ENCODE measurements at places on chromosomes 3 and 15.

DNA sequence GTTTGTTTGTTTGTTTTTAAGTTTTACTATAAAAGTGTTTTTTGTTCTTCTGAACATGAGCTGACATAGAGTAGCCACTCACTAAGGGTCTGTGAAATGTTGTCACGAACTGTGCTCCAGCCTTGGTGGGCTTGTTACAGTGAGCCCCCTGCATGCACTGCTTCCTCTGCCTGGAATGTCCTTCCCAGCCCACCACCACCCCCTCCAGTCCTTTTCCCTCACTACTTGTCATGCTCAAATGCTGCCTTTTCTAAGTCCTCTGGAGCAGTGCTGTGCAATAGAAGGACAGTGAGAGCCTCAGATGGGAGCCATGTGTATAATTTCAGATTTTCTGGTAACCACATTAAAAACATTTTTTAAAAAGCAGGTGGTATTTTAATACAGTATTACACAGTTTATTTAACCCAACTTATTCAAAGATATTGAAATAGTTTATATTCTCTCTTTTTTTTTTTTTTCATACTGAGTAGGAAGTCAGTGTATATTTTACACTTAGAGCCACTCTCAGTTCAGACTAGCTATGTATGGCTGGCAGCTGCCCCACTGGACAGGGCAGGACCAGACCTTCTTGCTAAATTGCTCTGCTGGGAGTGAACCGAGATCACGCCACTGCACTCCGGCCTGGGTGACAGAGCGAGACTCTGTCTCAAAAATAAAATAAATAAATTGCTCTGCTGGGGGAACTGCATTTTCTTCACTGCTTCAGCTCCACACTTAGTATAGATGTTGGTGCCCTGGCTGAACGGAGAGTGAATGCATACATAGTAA lies 26.9 kb downstream of the MKRN2OS start:
- no peak for DNase-seq

- no peak for DNase-seq
These were observed 10.5 kb downstream of the ISG20 start for GRCh38 chr15:88649286-88649733.

- no peak for DNase-seq
These were observed 95.8 kb downstream of the TGFBR2 start for GRCh38 chr3:30702038-30702827.

- DNase-seq: no peak
These were observed 8.9 kb upstream of the CTDSPL start for GRCh38 chr3:37852771-37853170.

DNA sequence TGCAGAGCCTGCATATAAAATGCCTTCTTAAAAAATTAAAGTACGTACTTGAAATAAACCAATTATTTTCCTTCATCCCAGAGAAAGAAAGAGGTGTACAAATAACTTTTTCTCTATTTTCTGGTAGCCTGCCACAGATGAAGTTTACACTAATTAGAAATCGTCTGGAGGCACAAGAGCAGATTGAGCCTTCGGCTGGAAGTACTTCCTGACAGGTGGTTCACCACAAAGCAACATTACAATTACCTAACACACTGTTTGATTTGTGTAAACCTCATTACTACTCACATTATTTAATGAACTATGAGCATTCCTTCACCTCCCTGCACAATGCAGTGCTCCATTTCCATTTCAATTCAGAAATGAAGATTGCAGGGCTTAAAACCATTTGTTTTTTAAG lies 856.1 kb downstream of the SI start:
- DNase-seq: no peak

DNA sequence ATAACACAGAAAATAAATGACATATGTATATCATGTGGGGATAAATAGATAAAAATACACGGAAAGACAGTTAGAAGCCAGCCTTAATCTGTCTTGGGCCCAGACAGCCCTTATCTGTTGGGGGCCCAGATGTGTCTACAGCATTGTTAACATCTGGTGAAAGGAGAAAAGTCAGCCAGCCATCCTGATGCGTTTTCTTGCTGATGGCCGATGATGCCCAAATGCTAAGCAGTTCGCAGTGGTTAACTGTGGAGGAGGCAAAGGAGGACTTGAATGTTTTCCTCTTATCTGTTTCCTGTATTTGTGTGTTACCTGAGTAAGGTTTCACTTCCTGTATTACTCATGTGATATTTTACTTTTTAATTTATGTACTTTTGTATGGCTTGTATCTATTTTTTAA lies 46.2 kb downstream of the NOX5 start:
- no peak for DNase-seq

GRCh38 chr3:81198216-81198615 lies 563.2 kb downstream of the GBE1 start:
- no peak for DNase-seq

DNA sequence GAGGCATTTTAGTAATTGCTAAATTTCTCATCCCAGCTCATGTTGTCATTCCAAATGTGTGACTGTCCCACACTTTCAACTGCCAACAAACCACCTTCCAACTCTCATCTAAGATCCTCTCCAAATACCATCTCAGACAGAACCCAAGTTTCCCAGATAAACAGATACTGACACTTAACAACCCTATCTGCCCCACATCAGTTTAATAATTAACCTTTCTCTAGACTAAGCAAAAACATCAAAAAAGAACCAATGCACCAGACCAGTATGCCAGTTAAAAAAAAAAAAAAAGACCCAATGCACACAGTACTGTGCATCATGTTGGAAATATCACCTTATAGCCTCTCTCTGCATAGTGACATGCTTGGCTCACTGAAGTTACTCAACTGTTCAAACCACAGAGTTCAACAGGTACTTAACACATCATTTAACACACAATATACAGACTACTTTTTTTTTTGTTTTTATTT lies 5.5 kb downstream of the SFMBT1 start:
- no peak for DNase-seq

GRCh38 chr3:32493437-32494414 lies 8.9 kb downstream of the CMTM6 start:
- DNase-seq: no peak

GRCh38 chr3:112043621-112044201 lies 9.2 kb downstream of the TMPRSS7 start:
- DNase-seq: peak; percentile 3

DNA sequence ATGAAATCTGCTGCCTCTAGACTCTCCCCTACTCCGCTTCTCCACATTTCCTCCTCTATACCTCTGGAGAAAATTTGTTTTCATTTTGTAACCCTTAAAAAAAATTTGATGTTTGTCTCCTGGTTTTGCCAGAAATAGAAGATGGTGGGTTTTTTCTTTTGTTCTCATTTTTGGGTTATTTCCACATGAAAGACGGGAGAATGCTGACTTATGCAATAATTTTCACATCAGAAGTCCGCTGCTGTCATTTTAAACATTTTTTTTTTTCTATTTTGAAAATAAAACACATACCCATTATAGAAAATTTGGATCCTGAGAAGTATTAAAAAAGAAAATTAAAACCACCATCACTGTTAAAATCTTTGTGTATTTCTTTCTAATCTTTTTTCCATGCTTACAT lies 320.8 kb upstream of the NR2E3 start:
- DNase-seq: no peak

DNA sequence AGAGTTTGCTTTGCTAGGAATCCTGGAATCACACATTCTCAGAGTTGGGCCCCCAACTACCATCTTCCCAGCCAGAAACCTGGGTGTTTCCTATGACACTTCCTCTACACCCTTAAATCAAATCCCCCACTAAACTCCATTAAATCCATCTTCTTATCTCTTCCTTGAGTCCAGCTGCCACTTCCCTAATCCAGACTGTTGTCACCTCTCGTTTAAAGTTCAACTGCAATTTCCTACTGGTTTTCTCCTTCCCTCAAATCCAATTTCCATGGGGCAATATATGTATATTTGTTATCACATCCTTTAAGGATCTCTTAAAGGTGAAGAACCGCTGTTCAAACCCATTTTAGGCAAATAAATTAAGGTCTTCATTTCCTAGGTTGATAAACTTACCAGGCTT lies 73.6 kb upstream of the SNTN start:
- DNase-seq: no peak

DNA sequence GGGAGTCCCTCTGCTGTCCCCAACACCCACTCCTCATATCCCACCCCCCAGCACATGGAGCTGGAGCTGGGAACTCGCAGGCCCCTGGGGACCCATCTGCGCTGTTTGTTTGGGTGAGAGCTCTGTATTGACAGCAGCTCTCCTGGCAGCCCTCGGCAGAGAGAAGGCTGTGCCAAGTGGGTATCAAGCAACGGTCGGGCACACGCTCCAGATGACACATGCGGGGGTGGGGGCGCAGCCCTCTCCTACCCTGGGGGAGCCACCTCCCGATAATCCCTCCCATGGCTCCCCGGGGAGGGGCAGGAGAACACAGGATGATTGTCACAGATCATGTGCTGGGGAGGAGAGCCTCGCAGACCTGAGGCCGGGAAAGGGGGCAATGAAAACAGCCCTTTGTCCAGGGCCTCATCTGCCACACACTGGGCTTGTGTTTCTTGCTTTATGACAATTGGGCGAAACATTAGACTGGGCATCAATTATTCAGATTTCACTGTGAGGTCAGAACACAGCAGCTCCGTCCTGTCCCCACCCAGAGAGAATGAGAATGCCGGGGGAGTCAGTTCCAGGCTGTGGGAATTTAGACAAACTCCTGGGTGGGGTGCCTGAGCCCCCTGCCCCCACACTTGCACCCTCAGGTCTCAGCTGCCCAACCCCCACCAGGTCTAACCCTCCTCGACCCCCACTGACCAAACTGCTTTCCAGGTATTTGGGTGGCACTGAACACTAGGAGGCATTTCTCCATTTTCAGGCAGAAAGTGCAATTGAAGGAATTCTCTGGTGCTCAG lies 46.4 kb upstream of the KLF13 start:
- no peak for DNase-seq

DNA sequence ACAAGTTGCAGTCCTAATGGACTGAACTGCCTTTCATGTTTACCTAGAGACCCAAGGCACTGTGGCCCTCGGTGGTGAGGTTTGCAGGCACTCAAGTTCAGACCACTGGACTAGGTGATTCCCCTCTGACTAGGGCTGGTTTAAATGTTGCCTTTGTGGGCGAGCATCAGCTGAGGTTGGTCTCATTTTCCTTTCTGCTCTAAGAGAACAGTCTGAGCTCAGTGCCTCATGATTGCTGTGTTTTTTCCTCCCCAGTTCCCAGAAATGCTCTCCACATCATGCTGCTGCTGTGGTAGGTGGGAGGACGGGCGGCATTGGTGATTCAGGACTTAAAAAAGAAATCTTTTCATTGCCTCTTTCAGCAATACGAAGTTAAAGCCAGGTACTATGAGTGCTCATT lies 237.2 kb downstream of the MBNL1 start:
- DNase-seq: no peak

GRCh38 chr3:72370947-72371346 lies 477.3 kb downstream of the SHQ1 start:
- no peak for DNase-seq

- no peak for DNase-seq
These were observed 8.4 kb upstream of the PPP1R2 start for GRCh38 chr3:195551381-195551978.

- DNase-seq: no peak
These were observed 140.3 kb upstream of the SEMA6D start for GRCh38 chr15:47577000-47577399.

DNA sequence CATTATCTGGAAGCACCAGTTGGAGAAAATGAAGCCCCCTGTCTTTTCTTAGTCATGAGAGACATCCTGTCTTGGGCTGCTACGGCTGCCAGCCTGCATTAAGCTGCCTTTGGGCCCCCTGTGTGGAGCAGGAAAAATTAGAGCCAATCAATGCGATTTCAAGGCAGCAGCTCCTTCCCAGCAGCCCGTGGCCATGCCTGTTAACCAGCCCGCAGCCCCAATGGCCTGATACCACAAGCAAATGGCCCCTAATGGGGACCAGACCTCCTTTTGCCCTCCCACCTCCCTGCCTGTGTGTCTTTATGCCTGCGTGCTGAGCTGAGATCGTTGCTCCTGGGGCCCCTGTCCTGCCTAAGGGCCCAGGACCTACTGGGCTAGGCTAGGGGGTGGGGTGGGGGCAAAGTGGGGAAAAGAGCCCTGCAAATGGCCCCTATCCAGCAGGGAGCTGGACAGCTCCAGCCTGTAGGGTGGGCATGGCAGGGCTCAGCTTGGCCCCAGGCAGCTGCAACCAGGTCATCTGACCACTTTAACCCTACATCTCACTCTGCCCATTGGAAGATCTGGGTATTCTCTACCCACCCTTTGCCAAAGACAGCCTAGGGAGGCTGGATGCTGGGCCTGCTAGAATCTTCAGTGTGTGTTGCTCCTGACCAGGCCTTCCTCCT lies 53.8 kb upstream of the MRPS22 start:
- no peak for DNase-seq

- DNase-seq: no peak
These were observed 167.7 kb downstream of the GHSR start for GRCh38 chr3:172280406-172281051.

DNA sequence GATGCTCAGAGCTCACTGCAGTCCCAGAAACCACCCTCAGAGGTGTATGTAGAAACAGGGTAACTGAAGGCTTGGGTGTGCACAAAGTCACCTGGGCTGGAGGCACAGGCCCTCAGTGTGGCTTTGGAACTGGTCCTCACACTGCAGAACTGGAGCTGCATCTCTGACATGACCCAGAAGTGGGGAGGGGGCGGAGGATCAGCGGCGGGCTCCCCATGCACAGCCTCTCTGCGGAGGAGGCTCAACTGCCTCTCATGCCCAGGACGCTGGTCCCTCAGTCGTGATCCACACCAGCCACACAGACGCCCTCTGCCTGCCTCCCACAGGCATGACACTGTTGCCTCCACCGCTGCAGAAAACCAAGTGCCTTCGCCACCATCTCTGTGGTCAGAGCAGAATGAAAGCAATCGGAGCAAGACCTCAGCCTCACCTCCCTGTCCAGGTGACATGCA lies 73.7 kb downstream of the TM2D3 start:
- DNase-seq: no peak

DNA sequence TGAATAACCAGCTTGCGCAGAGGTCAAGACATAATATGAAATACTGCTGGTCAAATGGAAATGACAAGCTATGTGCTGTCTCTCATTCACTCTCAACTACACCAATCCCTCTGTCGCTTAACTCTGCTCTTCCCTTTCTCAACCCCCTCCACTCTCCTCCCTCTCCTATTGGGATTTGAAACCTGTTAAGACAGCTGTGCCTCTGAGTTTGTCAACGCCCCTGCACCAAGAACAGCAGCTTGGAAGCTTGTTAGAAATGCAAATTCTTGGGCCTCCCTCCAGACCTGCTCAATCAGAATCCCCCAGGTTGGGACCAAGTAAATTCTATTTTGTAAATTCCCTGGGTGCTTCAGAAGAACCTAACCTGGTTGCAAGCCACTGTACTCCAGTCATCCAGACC lies 149.7 kb upstream of the ATP2B2 start:
- no peak for DNase-seq

Measured in stimulated activated CD8-positive, alpha-beta memory T cell treated with anti-CD3 and anti-CD28 coated beads, Interleukin-4, amount 100 ng/mL, for 1 hour (primary cell).